ENCODE measurements at places on chromosomes 6 and 20.

DNA sequence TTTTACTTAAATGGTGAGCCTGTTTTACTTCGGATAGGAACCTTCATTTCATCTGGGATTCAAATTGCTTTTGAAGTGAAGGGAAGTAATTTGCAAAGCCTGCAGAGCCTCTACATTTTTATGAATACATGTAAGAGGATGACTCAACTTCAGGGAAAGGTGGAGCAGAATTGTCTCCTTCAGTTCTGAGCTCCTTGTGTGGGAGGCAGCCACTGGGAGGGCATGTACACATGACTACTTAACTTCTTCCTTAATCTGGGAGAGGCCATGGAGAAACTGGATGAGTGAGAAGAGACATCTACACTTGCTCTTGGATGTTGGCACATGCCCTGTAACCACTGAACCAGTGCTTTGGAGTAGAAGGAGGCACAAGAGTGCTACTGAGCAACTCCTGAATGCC, 145.1 kb upstream of the NRSN1 start:
- DNase-seq = no peak

DNA sequence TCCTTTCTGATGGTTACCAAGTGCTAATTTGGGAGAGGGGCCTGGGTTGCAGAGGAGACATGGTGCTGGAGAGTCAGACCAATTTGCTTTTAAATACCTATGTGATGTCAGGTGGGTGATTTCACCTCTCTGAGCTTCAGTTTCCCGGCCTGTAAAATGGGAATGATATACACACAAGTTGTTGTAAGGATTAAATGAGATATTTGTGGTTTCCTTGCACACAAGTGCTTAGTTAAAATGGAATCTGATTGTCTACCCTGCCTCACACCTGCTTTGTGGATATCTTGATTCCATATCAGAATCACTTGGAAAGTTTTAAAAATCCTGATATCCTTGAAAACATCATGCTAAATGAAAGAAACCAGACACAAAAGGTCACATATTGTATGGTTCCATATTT, 44.5 kb downstream of the SCAND1 start:
- DNase-seq = no peak

DNA sequence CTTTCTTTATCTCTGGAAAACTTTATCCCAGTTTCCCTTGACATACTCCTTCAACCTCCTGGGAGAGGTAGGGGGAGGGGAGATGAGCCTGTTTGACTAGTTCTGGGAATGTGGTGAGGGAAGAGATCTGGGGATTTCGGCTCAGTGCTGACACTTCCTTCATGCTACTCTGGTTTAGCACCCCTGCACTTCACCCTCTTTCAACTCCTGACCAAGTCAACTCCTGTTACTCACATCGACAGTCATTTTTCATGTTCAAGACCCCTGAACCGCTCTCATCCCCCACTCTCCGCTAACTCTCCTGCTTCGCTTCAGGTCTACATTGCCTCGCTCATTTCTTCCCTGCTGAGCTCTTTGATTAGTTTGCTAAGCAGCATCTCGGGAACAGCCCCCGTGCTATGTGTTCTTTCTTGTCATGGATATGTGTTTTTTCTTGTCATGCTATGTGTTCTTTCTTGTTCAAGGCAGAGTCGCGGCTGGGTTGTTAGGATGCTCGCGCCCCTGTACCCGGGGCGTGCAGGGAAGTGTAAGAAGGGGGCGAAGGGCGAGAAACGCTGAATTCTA, 16.6 kb upstream of the TRIM27 start:
- peak; percentile 65 for DNase-seq

GRCh38 chr20:51385646-51386530, 156.6 kb downstream of the NFATC2 start:
- no peak for DNase-seq

DNA sequence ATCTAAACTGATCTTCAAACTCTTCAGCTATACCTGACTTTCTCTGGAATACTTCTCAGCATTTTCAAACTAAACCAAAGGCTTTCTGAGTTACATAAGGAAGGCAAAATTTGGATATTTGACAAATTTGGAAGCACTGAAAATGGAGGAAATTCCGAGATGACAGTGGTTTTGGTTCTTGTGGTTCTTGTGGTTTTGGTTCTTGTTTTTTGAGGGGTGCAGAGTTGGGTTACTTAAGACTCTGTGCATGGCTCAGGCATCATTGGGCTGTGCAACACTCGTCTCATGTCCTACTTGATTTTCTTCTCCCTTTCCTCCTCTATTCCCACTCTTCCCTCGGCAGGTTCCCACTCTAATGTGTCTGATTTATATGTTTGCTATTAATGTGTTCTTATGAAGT, 78.0 kb downstream of the SLC22A3 start:
- DNase-seq = no peak

- DNase-seq = no peak
These were observed 165.3 kb downstream of the ZMYND8 start for GRCh38 chr20:47191074-47191673.

DNA sequence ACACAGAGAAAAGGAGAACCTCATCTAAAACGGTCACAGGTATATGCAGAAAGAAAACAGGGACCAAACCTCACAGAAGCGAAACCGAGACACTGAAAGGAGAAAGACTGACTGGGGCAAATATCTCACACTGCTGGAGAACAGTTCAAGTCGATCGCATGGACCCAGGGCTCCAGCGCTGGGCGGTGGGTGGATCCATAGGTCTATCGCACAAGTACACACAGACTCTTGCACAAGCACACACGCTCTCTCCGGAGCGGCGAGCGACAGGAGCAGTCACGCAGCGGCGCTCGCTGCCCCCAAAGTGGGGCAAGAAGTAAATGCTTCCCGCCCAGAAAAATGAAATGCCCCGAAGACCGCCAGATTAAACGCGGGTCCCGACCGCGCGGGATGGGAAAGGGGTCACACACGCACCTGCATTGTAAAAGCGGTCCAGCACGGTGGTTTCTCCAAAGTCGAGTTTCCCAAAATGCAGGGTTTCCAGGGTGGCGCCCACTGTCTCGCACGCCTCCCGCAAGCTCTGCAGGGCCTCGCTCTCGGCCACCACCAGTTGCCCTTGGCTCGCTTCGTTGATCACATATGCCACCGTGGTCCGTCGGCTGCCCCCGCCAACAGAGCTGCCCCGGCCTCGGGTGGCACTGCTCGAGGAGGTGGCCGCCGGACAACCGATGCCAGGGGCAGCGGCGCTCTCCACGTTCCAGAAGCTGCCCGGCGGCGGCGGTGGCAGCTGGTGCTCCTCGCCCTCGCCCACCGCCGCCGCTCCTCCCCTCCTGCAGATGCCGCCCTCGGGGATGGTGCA, 782 bp downstream of the MAP3K5 start:
- DNase-seq = peak; percentile 30

DNA sequence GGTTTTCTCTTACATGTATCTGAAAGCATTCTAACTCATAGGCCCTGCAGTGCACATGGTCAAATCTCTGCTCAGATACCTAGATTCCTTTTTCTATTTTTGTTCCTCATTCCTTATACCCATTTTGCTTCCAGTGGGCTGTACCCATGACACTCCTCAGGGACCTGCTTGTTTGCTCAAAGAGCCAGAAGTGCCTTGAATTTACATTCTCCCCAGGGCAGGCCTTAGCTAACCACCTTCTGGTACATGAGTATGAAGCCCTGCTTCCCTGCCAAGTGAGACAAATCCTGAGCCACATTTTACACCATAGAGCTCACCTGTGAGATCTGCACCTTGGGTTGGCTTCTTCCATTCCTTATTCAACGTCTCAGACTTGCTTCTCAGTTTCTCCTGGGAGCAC, 326.6 kb upstream of the SASH1 start:
- no peak for DNase-seq

GRCh38 chr20:6959900-6960312, 192.4 kb downstream of the BMP2 start:
- DNase-seq = no peak

DNA sequence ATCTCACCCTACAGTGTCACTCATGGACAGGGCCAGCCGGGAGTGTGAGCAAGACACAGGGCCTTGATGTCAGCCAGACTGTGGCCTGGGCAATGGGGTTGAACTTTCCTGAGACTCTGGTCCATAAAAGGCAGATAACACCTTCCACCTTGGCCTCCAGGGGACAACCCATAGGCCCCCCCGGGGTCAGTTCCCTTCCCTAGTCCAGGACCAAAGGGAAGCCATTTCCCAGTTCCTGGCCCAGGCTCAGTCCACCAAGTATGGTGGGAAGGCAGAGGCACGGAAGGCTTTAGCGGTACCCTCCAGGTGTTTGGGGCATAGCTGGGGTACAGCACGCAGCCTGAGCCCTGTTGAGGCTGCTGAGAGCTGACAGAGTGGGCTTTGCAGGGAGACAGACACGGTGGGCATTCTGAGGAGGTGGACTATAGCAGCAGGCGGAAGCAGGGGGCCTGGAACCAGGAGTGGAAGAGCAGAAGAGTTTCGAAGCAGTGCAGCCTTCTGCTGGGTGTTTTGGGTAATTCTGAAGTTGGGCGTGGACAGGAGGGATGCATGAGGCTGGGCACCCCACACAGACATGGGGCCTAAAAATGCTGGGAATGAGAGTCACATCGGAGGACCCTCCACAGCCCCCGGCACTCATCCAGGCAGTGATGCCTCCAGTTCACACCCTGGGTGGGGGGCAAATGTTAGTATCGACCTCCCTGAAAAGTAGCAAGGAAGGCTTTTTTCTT, 43.9 kb upstream of the CD93 start:
- DNase-seq = no peak

DNA sequence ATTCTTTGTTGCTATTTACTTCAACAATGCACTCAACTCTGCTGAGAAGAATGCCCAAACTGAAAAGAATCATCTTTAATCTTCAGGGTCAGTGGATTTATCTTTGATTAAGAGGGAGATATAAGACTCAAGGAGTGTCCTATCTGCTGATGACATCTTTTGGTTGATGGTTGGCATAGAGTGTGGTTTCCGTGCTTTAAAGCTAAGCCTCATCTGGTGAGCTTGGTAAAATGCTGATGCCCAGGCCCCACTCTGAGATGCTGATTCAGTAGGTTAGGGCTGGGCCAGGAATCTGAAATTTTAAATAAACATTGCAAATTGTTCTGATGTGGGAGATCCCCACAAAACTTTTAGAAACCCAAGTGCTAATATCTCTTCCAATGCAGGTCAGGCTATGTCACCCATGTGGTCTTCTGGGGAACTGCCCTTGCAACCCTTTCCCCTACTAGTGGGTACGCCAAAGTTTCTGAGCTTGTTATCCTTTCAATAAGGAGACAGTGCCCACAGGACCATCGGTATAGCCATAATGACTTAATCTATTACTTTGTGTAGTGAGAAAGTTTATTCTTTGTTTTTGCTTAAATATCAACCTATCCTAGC, 68.5 kb upstream of the ARMH2 start:
- no peak for DNase-seq

GRCh38 chr6:166707045-166707444, 80.0 kb upstream of the RPS6KA2 start:
- peak; percentile 86 for DNase-seq

- no peak for DNase-seq
These were observed 89.0 kb downstream of the SLX4IP start for GRCh38 chr20:10524034-10524476.

- peak; percentile 71 for DNase-seq
These were observed 670.8 kb downstream of the KIF16B start for GRCh38 chr20:15902493-15902892.

- no peak for DNase-seq
These were observed 222.7 kb downstream of the PHACTR1 start for GRCh38 chr6:12939314-12939713.

DNA sequence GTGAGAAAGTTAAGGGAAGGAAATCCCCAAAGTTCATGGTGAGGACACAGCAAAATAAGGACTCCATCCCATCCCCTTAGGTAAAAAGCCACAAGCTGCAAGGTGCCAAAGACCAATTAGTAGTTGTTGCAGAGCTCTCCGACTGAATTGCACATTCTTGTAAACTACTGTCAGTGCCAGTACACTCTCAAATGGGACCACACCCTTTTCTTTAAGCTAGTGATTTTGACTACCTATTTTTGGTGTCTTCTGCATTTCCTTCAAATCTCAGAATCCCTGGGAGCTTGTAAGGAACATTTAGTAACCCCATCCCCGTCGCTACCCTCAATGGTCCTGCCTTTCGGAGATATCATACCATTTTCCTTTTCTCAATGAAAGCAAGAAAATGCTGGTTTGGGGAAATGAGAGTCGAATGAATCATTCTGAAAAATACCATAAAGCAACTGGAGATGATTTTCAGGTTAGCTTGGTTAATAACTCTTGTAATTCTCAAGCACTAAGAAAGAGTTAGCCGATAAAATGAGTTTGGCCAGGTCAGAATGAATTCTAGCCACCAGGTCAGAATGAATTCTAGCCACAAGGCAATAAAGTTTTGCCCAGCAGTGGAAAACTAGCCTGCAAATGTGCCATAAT, 5.2 kb upstream of the HMGN3 start:
- DNase-seq = no peak

DNA sequence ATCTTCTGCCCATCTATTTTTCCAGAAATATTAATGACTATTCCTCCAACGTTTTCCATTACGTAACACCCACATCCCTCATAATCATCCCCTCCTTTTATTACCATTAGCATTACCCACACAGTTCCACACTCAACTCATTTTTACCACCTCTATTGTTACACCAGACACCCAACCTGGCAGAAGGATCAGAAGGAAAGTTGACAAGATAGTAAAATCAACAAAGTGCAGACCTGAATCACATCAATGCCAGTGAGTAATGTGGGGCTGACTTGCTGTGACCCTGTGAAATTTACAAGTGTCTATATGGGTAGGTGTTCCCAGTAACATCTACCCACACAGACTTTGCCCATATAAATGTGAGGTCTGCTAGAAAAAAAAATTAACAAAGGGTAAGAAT, 568.2 kb downstream of the MAFB start:
- DNase-seq = no peak

Data from WERI-Rb-1 (cell line).